ENCODE measurements at places on chromosomes 12 and 14.

DNA sequence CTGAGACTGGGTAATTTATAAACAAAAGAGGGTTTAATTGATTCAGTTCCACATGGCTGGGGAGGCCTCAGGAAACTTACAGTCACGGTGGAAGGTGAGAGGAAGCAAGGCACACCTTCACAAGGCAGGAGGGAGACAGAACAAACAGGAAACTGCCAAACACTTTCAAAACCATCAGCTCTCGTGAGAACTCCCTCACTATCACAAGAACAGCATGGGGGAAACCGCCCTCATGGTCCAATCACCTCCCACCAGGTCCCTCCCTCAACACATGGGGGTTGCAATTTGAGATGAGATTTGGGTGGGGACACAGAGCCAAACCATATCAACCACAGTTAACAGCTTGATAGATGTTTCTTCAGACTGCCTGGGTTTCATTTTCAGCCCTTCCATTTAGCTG, 6.2 kb upstream of the GNPNAT1 start:
- no peak for DNase-seq

GRCh38 chr14:21322716-21323115, 42.8 kb downstream of the RPGRIP1 start:
- no peak for DNase-seq

DNA sequence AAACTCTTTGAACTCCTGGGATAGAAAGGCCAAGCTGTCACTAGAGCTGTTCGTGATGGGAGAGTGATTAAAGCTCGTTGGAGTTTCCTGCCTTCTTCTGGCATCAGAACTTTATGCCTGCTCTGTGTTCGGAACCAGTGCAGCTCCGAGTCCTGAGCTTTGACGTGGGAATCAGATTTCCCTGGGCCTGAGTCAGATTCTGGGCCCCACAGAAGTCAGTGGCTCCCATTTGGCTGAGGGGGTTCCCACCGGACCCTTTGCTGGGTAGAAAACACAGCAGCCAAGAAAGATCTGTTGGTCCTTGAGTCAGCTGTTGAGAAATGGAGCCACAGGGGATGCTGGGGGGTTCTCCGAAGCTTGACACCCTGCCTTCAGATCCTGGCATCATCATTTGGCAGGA, 238.0 kb downstream of the CHST11 start:
- no peak for DNase-seq

DNA sequence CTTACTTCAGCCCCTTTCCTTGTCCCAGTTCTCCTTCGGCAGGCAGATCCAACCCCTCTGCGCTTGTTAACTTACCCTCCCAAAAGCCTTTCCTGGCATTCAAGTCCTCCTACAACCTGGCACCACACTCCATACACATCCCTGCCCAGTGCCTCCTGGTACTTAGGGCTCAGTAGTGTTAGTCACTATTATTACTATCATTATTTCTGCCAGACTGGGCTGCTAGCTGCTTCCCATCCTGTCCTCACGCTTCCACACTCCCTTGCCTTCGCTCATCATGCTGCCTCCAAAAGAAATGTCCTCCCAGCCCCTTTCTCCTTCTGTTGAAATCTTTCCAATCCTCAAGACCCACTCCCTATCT, 1.6 kb upstream of the HDAC7 start:
- DNase-seq: no peak

DNA sequence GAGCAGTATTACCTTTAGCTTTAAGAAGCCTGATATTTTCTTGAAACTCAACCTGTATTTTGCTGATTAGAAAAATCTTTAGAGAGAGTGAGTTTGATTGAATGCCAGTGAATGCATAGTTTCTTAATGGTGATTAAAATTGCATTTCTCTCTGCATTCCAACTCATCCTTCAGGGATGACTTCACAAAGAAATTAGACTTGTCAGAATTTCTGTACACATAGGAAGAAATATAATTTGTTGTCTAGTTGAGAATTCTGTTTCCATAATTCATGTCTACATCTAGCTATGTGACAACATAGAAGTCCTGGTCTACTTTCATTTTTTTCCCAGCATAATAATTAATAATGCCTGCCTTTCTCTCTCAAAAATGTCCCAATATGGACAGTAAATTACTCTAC, 136.6 kb downstream of the OTOGL start:
- no peak for DNase-seq

GRCh38 chr14:56379956-56380355, 199.6 kb upstream of the TMEM260 start:
- no peak for DNase-seq

DNA sequence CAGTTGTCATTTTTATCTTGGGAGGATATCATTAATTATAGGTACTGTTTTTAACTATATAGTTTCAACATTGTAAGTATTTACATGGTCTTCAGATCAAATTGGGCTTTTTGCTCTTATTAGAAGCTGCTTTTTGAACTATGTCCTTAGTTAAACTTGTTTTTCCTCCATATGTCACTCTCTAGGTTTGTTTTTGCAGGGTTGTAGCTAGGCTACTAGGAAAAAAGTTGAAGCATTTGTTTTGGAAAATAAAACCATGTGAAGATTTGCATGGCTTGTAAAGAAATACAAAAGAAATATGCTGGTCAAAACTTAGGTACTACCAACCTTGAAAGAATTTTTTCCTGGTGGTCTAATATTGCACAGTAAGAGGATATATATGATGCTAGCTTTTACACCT, 3.4 kb downstream of the ARID2 start:
- no peak for DNase-seq

DNA sequence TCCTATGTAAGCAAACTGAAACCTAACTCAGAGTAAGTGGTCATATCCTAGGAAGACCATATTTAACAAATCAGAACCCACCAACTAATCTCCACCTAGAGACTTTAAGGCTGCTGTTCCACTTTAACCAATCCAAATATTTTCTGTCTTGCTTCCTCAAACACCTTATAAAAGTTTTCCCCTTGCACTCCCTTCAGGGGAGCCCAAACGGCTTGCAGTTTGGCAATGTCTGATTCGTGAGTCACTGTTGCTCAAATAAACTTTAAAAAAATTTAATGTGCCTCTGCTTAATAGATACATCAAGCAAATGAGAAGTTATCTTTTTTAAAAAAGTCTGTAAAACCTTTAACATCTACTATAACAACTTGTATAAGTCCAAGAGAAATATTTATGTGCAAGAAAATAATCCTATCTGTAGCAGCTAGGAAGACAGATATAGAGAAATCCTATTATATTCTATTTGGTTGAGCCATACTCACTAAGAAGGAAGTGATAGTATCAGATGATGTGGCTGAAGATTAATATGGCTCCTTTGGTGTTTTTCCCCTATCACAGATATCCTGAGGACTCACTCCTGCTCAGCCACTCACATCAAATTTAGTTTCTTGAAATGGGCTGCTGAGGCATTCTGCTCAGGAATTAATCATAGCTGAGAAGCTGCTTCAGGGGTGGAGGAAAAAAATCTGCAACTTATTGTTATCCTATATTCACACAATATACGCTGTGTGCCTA, 65.1 kb upstream of the DUSP6 start:
- DNase-seq: no peak

DNA sequence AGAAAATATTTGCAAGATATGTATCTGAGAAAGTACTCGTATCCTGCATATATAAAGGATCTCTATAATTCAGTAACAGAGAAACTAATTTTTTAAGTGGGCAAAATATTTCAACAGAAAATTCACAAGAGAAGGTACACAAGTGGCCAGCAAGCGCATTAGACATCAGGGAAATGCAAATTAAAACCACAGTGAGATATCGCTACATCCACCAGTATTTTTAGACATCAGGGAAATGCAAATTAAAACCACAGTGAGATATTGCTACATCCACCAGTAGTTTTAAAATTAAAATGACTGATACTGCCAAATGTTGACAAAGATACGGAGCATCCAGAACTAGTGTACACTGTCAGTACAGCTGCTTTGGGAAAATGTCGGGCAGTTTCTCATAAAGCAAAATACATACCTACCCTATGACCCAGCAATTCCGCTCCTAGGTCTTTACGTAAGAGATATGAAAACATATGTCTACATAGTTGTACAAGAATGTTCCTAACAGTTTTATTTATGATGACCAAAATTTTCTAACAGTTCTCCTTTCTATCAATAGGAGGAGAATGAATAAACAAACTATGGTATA, 2.8 kb upstream of the KCNK13 start:
- DNase-seq: no peak

DNA sequence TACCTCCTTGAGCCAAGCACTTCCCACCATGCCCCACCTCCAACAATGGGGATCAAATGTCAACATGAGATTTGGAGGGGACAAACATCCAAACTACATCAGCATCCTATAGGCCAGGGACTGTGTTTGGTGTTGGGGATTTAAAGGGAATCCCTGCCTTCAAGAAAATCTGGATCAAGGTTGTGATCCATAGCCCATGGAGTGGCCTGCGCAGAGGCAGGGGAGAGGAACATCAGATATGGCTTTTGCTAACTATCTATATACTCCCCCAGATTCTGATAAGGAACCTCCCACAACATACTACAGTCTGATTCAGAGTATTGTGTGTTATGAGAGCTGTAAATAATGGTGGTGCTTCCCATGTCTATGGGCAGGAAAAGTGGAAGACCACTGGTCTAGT, 5.1 kb downstream of the KIF5A start:
- no peak for DNase-seq

GRCh38 chr12:57797933-57798332, 15.3 kb downstream of the TSFM start:
- DNase-seq: no peak

- no peak for DNase-seq
Observed at GRCh38 chr14:54094765-54095164, 138.1 kb upstream of the BMP4 start.

DNA sequence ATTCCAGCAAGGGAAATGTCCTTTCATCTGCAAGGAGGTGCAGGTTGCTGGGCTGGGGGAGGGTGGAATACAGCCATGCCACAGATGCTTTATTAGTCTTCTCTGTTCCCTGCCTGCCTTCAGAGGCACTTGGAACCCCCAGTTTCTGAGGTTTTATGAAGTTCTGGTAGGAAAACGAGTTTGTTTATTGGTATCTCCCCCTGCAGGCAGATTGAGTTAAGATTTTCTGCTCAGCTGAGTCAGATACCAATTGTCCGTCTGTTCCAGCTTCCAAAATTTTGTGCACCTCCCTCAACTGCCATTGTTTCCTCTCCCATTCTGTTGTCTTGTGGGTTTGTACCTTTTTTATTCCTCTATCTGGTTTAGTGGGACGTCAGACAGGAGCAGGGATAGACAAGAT, 155.6 kb downstream of the ETV6 start:
- no peak for DNase-seq

DNA sequence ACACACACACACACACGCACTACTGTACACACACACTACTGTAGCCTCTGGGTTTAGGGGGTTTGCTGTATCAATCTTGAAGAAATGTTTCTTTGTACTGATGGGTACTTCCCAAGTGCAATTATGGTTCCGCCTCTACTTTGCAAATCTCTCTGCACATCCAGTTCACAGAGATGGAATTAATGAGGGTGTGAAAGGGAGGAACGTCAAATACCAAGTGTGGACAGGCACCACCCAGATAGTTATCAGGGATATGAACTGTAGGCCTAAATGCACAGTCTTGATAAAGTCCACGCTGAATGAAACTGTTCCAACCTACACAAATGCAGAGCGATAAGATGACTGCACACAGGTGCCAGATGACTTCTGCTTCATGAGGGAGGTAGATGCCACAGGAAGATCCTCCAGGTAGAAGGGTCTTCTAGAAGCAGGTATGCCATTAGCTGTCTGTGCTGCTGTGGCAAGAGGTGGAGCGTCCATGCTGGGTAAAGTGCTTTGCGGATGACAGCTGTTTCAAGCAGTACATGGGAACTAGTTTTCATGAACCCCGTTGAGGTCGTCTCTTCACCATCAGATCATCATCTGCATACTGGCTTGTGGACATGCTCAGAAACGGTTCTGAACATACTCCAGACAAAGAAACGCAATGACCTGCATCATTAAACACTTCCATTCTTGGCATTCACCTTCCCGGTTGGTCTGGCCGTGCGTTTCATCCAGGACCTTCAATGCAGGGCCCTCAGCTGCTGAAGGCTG, 314.3 kb upstream of the RTL1 start:
- no peak for DNase-seq

- no peak for DNase-seq
Observed at GRCh38 chr14:22566845-22567244, 22.2 kb downstream of the DAD1 start.
